ENCODE measurements at places on chromosomes 4 and X.
A peak's percentile ranks its signal among the peaks of the same experiment; 100 is the strongest.

DNA sequence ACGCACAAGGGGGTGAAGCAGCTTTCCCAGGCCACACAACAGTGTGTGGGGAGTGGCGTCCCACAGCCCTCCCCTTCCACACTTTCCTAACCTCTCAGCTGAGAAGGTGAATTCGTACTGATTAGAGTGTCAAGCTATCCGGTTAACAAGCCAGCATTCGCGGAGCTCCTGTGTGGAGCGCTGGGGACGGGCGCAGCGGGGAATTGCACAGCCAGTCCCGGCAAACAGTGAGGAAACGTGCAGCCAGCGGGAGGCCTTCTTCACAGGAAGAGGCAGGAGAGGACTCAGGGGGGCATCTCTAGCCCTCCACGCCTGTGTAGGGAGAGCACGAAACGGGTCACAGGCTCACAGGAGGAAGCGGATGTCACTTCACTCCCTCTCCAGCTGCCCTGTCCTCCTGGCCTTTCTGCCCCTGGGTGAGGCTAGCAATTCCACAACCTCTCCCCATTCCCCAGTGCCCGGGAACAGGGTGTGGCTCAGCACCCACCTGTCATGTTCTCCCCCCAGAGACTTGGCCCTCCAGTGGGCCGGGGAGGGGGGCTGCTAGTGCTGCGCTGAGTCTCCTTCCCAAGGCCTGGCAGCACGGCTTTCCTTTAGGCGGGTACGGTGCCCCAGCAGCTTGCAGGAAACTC, 117.3 kb downstream of the CPZ start:
- DNase-seq: no peak

DNA sequence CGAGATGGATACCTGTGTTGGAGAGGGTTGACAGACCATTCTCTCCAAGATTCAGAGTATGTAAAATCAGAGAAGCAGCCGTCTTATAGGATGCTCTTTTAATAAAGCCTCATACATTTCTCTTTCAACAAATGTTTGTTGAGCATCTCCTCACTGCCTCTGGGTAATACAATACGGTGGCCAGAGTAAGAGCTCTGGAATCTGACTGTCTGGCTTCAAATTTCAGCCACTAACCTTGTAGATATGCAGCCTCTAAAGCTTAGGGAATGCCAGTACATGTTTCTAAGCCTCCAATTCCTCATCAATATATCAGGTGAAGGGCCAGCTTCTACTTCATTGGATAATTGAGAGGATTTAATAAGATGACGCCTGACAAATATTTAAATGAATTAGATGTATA, 61.3 kb downstream of the CLNK start:
- no peak for DNase-seq

DNA sequence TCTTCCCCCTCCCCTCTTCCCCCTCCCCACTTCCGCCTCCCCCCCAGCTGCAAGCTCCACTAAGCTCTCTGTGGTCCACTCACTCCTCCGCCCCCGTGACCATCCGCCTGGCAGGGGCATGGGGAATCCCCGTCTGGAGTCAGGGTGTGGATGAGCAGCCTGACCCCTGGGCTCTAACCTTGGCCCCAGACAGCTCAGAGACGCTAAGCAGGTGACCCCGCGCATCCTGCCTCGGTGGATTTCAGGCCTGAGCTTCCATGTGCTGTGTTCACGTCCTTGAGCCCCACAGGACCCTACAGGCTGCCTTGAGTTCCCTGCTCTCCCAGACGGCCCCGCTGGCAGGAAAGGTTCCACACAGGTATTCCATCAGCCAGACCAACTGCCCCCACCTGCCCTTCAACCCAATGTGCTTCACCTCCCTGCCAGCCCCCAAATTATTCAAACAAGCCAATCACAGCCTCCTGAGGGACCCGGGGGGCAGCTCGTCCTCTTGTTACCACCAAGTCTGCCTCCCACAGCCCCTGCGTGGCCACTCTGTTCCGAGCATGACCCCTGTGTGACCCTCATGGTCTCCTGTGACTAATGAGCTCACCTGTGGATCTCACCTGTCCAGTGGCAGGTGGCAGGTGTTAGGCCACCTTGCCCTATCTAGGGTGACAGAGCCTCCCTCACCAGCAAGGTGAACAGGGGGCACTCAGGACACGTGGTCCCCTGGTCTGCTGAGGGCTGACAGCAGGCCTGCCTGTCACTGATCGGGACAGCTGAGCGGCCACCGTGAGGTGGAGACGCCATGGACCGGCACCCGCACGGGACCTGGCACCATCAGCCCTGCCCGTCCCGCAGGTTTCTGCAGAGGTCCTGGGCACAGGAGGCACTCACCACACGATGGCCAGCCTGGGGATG, 73.2 kb upstream of the MXD4 start:
- no peak for DNase-seq

- no peak for DNase-seq
Measured at GRCh38 chr4:147761218-147761883, 29.5 kb downstream of the ARHGAP10 start.

DNA sequence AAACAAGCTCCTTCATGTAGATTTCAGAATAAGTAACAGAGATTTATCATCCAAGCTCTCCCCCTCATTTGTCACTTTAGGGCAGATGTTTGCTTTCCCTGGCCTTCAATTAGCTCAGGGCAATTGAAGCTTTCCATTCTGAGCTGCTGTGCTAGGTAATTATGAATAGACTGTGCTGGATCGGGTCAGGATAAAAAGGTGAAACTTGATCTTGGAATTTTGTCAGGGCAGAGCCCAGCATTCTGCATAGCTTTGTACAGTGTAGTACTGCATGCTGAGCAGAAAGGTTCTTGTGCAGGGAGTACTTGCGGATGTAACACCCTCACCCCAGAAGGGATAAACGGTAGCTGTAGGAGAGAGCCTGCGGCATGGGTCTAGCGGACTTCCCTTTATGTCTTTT, 64.0 kb upstream of the CLDN34 start:
- no peak for DNase-seq

GRCh38 chr4:116438417-116438816, 647.0 kb downstream of the TRAM1L1 start:
- DNase-seq: no peak

GRCh38 chr4:6324999-6325787, 55.5 kb downstream of the WFS1 start:
- DNase-seq: no peak

- no peak for DNase-seq
Measured at GRCh38 chr4:182560358-182560757, 317.2 kb downstream of the TENM3 start.

GRCh38 chr4:102493794-102494193, 7.4 kb upstream of the NFKB1 start:
- DNase-seq: no peak

DNA sequence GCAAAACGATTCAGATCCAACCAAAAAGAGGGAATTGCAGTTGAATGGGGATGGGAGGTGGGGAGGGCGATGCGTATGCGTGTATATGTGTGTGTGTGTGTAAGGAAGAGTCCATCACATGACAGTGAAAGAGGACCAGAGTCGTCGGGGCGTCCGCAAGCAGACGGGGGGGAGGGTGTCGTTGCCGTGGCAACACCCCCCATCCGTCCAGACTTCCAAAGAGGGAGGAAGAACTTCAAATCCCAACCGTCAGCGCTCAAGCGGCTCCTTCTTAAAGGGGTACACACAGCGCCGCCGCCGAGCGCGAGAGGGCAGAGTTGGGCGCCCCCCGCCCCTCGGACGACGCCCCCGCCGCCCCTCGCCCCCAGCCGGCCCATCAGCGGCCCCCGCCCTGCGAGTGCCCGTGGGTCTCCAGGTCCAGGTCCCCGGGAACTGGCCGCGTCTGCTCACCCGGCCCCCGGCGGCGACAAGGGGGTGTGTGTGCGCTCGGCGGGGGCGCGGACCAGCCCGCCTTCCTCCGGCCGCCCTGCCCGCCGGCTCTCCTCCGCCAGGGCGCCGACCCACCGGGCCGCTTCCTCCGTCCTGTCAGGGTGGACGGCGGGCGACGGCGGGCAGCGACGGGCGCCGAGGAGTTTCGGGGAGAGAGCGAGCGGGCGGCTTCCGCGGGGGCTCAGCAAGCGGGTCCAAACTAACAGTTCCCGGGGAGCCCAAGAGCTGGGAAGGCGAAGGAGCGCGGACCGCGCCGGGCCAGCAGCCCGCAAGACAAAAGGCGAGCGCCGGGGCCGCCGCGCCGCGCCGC, 685 bp downstream of the LCORL start:
- DNase-seq: peak; percentile 45

GRCh38 chr4:169492436-169493163, 119.8 kb downstream of the NEK1 start:
- peak; percentile 35 for DNase-seq

GRCh38 chrX:153598541-153599191, at the start of gene CCNQ:
Gene CCNQ (minus strand): TSS chrX:153599139. CDS start chrX:153599073, 66 bp downstream.
- no peak for DNase-seq

GRCh38 chr4:12116009-12116552, 687.4 kb upstream of the HS3ST1 start:
- DNase-seq: no peak

GRCh38 chr4:188960411-188961093, 821.3 kb downstream of the TRIML1 start:
- no peak for DNase-seq

DNA sequence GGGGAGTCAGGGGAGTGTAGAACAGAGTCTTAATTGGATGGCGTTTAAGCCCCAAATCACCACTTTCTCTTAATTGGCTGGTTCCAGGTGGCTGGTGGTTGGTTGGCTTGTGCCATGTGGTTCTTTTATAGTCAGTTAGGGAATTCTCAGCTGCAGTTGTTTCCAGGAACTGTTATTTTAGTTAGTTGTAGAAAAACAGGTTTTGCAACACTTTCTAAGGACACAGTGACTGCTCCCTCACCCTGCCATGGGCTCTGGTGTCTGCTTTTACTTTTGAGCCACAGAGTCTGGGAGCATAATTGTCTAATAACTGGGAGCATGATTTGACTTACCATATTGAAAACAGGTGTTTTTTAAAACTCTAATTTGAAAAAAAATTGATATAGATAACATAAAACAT, 75.8 kb upstream of the PCDH18 start:
- DNase-seq: no peak

GRCh38 chr4:173761938-173762337, 231.9 kb upstream of the HAND2 start:
- DNase-seq: no peak

GRCh38 chr4:19531906-19532848, 719.5 kb upstream of the SLIT2 start:
- DNase-seq: no peak

GRCh38 chr4:15006416-15007024, 4.2 kb downstream of the CPEB2 start:
- DNase-seq: no peak

DNA sequence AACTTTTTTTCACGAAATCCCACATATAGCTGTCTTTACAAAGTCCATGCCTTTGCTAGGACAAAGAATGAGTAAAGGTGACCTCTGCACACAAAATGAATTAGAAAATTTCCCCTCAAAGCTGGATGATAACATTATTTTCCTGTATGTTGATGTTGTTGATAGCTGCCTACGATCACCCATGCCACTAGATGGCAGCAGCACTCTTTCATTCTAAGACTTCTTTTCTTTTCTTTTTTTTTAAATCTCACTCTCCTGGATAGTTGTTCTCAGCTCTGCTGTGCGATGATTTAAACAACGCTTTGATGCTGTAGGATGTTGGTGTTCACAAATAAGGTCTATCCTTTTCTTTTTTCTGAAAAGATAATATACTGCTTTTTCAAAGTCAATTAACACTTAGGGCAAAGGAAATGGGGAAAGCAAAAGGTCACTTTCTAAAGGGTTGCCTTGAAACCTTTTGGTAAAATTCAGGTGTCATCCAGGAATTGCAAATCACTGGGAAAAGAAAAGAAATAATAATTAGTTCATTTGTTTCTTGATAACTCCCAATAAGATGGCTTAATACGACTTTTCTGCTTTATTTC, 266.8 kb downstream of the C4orf33 start:
- DNase-seq: peak; percentile 57

GRCh38 chrX:26347171-26347570, 131.2 kb downstream of the MAGEB5 start:
- no peak for DNase-seq

- no peak for DNase-seq
Measured at GRCh38 chr4:110296892-110297291, 98.5 kb upstream of the ELOVL6 start.

DNA sequence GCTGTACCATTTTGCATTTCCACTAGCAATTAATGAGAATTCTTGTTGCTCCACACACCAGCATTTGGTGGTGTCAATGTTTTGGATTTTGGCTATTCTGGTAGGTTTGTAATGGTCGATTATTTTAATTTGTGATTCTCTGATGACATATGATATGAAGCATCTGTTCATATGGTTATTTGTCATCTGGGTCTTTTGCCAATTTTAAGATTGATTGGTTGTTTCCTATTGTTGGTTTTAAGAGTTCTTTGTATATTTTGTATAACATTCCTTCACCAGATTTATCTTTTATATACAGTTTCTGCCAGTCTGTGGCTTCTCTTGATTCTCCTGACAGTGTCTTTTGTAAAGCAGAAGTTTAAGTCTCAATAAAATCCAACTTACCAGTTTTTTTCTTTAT, 18.5 kb upstream of the BDH2 start:
- no peak for DNase-seq

DNA sequence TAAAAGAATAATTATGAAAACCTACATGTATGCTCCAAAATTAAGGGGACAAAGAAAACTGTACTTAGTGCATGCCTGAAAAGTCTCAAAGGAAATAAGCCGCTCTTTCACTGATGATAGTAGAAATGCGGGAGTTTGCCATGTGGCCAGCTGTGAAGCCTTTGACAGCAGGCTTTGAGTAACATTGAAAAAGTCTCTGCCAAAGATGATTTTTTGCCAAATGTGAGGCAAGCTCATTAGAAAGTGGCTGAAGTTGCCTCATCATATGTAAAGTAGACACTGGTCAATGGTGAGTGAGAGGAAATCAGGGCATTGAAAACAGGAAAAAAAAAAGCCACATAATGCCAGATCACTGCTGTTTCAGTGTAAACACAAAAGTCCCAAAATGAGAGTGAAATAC, 2360.1 kb downstream of the PCDH7 start:
- DNase-seq: no peak

DNA sequence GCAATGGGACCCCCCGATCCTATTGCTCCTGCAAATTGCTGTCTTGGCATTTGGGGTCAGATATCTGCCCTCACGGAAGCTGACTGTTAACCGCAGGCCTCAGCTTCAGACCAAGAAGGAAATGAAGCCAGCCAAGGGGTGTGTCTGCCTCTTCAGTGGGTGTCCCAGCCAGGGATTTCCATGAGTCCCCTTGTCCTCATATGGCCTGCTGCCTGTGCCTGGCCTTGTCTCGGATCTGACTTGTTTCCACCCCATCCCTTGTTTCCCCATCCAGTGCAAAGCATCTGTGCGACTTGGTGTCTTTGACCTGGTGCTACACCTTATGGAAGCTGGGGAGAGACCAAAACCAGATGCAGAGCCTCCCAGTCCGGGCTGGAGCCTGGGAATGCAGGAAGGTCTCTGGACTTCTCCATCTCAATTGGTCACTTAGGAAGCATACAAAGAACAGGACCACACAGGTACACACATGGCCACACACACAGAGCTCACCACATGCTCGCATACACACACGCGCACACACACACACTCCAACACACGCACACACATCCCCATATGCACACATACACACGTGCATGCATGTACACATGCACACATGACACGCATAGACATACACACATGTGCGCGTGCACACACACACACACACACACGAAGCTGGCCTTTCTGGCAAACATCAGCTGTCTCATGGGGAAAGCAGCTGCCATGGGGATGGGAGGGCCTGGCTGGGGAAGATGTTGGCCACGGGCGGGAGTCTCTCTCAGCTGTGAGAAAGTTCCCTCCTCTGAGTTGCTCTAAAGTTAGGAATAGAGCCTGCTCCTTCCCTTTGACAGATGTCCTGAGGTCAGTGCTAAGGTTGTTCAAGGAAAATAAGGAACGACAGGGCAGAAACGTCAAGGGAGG, 65.5 kb downstream of the CRMP1 start:
- no peak for DNase-seq
